ENCODE measurements at places on chromosomes 2 and 18.

- DNase-seq: peak; percentile 82
These were observed 8.3 kb downstream of the SLC4A5 start for GRCh38 chr2:74334931-74335333.

DNA sequence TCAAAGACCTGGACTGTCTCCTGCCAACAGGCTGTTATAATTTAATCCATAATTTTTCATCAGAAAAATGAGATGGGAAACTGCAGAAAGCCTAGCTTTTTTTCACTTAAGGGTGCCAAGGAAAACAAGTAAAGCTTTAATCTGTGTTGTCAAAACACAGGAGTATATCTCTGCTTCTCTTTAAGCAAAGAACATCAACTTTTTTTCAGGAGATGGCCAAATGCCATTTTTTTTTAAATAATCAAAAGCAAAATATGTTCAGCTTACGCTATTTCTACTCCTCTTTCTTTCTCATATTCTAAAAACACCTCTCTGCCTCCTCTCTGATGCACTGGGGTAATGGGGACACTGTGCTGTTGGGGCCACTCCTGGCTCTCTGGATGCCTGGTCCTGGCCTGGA, 73.1 kb upstream of the NXPH2 start:
- DNase-seq: no peak

DNA sequence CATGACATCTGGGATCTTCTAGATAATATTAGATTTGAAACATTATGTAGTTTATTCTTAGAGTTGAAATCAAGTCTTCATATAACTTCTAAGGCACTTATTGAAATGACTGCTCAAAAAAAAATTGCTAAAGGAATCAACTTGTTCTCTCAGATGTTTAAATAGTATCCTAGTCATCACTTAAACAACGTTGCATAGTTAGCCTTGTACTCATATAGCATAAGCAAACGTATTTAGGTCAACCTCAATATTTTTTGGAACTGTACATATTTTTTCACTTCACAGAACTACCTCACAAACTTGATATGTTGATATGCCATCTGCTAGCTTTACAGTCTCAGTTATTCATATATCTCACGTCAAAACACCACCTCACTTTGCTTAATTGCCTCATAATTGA, 47.1 kb upstream of the CREB1 start:
- no peak for DNase-seq

DNA sequence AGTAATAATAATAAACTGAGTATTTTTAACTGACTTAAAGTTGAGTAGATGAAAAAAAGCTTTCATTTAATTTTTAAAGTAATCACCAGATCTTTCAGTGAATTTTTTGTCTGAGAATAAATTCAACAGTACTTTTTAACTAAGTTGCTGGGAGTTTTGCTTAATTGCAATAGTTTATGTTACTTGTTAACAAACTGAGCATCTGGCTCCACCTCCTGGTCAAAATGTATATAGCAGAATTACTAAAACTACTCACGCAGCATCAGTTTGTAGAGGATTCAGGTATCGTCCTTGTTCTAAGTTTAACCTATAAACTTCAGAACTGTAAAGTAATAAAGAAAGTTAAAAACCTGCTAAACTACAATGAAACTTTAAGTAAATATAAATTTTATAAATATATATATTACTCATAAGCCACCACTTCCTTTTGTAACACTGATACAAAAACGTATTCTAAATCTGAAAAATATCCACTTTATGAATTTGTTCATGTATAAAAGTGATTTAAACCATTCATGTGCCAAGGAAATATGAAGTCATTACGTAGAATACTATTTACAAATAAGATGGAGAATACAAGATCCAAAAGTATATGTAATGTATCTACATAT, 21.3 kb downstream of the NOL10 start:
- peak; percentile 13 for DNase-seq

DNA sequence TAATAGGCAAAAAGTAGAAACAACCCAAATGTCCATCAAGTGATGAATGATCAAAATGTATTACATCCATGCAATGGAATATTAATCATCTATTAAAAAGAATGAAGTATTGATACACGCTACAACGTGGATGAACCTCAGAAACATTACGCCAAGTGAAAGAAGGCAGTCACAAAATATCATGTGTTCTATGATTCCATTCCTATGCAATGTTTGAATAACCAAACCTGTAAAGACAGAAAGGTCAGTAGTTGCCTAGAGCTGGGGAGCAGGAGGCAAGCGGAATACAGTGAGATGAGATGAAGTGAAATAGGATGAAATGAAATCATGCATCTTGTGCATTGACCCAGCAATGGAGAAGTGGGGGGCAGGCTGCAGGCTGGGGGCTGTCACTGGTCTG, 17.9 kb upstream of the COL6A3 start:
- no peak for DNase-seq

GRCh38 chr2:39225567-39225966, 18.2 kb downstream of the CDKL4 start:
- no peak for DNase-seq

DNA sequence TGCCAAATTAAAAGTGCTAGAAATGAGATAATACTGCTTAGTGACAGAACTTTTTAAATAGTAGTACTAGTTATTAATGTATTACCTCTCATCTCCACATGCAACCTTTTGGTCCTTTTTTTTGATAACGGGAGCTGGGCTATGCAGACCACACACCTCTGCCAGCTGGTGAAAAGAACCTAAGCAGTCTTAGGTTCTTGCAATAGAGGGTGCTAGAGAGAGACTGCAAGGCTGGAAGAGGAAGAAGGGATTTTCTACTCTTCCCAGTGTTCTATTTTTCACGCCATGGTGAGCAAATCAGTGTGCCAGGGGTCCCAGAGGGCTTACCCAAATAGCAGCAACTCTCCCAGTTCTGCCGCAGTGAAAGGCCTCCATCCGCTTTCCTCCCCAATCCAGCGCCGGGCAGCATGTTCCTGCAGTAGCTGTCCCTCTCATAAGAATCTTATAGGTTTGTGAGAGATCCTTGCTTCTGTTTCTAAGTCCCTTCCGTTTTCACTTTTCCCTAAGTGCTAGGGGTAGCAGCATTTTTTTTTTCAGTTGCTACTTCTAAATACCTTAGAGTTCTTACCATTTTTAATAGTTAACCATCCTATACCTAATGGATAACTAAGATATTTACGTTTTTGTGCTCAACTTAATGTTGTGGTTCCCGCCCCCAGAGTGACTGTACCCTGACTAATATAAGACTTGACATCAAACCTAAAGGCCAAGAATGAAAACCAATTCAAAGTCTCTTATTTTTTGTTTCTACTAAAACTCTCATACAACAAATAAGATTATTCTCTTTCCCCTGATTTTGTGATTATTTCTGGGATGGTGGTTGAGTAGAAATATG, 69.4 kb upstream of the UBE2E3 start:
- DNase-seq: no peak

- DNase-seq: no peak
These were observed 329.3 kb downstream of the ETAA1 start for GRCh38 chr2:67726416-67726815.

- no peak for DNase-seq
These were observed 518.2 kb upstream of the ZEB2 start for GRCh38 chr2:145038041-145038525.

DNA sequence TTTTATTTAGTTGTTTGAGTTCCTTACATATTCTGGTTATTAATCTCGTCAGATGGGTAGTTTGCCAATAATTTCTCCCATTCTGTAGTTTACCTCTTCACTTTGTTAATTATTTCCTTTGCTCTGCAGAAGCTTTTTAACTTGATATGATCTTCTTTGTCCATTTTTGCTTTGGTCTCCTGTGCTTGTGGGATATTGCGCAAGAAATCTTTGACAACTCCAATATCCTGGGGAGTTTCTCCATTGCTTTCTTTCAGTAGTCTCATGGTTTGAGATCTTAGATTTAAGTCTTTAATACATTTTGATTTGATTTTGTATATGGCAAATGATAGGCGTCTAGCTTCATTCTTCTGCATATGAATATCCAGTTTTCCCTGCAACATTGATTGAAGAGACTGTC, 389.2 kb downstream of the LRP1B start:
- no peak for DNase-seq

DNA sequence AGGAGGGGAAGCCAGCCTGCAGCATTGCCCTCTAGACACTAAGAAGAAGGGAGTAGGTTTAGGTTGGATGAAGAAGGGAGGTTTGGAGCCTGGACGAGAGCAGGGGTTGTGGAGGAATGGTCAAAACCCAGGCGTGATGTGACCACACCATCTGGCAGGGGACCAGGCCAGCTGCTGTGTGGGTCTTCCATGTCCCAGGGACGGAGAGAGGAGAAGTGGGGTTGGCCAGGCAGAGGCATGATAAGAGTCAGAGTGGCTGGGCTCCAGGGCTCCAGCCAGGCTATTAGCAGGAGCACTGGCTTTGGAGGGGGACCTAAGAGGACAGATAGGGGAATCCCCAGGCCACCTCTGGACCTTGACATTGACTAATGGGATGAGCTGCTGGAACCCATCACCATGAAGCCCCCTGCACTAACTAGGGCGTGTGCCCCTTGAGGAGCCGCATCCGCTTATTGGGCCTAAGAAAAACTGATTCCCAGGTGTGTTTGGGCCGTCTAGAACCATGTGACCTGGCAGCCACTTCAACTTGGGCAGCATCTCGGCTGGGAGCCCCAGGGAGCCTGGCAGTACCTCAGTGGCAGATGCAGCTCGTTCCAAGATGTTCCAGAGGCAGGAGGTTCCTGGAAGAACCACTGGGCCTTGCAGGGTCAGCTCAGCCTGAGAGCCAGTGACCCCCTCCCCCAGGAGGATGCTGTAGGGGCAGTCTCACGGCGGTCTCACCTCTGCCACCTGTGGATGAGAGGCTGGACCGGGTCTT, 235.1 kb downstream of the AGAP1 start:
- DNase-seq: no peak

GRCh38 chr2:233802132-233802815, 24.1 kb downstream of the MROH2A start:
- peak; percentile 22 for DNase-seq

DNA sequence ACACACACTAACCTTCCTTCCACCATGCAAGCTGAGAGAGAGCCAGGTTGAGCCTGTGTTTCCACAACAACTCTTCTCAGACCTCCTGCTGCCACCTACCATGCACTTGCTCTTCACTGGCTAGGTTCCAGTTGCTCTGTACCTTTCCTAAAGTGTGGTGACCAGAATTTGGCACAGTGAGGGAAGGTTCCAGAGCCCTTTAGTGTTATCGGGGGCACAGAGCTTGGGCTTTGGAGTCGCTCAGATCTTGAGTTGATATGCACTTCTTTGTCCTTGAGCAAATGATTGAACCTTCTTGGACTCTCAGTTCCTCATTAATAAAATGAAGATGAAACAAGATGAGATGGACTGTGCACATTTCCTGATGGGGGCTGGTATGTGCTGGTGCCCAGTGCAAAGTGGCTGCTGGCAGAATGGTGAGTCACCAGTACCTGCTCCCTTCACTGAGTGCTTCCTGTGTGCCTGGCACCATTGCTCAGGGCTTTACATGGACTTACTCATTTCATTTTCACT, 47.1 kb downstream of the NEDD4L start:
- no peak for DNase-seq

- DNase-seq: no peak
These were observed 963.6 kb upstream of the CNTNAP5 start for GRCh38 chr2:123061534-123061933.

- DNase-seq: no peak
These were observed 87.7 kb upstream of the DYNAP start for GRCh38 chr18:54503131-54503894.

- DNase-seq: no peak
These were observed 212.1 kb upstream of the NETO1 start for GRCh38 chr18:73079920-73080319.

- no peak for DNase-seq
These were observed 633.8 kb downstream of the NRXN1 start for GRCh38 chr2:50397992-50398765.

DNA sequence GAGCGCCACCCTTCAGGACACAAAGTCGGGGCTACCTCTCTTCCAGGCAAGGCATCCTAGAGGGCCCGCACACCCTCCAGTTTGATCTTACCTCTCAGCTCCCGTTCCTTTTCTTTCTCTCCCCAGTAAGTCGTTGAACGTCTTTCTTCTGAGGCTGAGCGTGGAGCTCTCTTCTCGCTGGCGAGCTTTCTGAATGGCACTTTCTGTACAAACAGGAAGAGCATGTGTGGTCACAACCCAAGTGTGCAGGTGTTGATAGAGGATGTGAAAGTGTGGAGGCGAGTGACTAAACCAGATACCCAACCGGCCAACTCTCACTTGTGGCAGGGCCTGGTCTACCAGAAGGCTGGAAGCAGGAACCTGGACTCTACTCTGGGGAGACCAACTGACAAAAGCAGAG, at the start of gene AFF3:
Gene AFF3, minus strand, starts transcription at position 198 of the 400 bp plus-strand sequence. CDS start 38,136 bp downstream, outside the sequence.
- DNase-seq: no peak

GRCh38 chr2:241009601-241010530, 11.4 kb downstream of the SNED1 start:
- peak; percentile 75 for DNase-seq

DNA sequence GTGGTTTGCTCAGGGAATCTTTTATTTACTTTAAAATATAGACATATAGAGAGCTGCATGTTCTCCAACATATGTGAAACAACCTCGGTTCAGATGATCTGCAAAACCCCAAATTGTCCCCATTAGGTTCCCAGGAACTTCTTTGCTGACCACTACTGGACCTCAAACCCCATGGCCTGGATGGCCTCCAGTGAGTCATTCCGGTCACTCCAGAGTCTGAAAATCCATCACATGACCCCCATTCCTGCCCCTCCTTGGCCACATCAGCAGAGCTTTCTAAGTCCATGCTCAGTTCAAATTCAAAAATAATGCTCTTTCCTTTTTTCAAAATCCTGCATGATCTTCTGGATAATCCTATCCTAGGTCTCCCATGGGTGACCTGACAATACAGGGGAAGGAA, 271.0 kb downstream of the TNS1 start:
- no peak for DNase-seq

DNA sequence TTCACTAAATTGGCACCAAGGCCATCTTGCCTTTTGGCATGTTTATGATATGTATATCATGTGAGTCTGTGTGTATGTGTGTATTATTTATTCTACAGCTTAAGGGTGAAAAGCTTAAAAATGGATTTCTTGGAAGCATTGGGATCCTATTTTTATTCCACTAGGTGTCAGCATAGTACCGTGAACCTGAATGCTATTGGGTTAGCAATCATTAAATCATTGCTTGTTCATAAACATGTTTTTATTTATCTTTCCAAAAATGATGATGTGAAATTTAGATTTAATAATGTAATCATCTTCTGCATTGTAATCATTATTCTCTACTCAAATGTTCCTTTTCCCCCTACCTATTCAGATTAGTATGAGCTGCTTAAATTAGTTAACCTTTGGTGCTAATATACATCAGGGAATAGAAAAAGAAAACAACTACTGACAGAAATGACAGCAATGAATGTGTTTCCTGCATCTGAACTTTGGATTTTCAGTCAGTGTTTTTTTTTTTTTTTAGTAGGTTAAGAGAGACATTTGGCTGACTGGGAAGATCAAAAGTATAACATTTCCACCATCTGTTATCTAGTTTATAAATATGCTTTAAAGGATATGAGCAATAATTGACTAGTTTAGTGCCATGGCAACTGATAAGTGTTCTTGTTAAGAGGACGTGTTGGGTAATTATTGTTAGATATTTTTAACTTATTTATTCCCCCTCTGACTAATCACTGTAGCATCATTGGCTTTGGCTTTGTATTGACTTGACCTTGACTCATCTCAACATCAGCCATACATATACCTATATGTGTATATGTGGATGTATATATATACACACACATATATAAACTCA, 14.1 kb upstream of the ZSWIM2 start:
- no peak for DNase-seq

- no peak for DNase-seq
These were observed 684.2 kb downstream of the EPHA4 start for GRCh38 chr2:220887876-220888275.

GRCh38 chr2:174561283-174561971, 36.2 kb downstream of the WIPF1 start:
- no peak for DNase-seq

- no peak for DNase-seq
These were observed 43.4 kb upstream of the DNAJC10 start for GRCh38 chr2:182672466-182673165.

Measured in kidney (tissue), 22 donors.